ENCODE measurements at places on chromosomes 7 and 10.

DNA sequence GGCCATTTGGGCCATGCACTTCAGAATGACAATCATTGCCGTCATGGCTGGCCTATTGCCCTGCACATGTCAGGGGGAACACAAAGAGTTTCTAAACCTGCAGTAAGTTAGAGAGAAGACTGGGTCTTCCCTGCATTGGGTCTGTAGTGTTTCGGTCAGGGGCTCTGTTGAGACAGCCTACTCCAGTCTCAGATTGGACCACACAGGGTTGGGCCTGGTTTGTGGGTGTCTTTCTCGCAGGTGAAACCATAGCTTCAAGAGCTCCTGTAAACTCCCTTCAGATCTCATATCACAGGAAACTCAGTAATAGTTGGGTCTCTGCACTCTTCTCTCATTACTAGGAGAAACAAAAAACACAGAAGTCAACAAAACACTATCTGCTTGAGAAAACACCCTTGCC is 7.3 kb upstream of the TARP start:
- DNase-seq, result no peak

DNA sequence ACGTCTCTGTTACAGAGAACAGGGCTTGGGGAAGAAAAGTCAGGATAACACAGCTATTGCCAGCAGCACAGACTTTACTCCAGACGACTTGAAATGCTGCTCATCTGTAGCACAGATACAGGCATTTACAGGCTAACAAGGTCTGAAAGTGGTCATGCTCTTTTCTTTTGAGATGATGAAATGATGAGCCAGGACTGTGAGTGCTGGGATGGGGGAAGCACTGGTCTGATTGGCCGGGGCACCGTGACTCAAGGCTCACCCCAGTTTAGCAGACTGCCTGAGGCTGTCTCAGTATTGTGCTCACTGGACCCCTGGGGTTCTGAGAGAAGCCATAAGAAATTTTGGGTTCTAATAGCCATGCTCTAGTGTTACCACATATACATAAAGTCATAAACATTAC is 12.4 kb downstream of the SMKR1 start:
- no peak for DNase-seq

GRCh38 chr10:86725980-86726676 is 30.3 kb upstream of the BMPR1A start:
- no peak for DNase-seq

DNA sequence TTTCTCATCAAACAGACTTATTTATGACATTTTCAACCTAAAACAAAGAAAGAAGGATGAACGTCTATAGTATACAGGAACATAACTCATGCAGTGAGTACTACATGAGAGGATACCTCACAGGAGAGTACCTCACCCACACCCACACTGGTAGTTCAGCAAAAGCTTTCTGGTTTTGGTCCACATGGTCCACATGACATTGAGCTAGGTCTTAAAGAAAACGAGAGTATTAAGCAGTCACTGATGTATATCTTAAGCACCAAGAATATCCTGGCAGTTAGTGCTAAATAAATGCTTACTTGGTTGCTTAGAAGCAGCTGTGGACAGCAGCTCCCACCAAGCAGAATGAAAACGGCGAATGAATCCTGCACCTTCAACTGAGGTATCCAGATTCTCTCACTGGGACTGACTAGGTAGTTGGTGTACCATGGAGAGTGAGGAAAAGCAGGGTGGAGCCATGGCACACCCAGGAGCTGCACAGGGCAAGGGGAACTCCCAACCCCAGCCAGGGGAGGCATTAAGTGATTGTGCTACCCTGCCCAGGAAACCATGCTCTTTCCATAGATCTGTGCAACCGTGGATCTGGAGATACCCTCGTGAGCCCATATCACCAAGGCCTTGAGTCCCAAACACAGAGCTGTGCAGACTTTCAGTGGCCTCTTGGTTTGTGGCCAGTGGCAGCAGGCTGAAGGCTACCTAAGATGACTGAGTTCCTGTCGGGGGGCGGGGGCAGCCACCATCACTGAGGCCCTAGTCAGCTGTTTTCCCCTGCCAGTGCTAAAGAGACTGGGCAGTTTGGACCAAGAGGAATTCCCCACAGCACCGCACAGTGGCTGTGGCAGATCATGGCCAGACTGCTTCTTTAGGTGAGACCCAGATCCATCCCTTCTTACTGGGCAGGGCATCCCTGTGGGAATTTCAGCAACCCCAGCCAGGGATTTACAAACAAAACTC is 143.4 kb downstream of the SGMS1 start:
- DNase-seq, result no peak

- no peak for DNase-seq
Observed at GRCh38 chr10:6988654-6989053, 408.6 kb upstream of the PRKCQ start.
